ENCODE measurements at places on chromosomes 11 and 22. TPM values are rescaled to one million over a fixed set of nuclear protein-coding genes. Genes with fewer than 3 reads are reported as not detected.

DNA sequence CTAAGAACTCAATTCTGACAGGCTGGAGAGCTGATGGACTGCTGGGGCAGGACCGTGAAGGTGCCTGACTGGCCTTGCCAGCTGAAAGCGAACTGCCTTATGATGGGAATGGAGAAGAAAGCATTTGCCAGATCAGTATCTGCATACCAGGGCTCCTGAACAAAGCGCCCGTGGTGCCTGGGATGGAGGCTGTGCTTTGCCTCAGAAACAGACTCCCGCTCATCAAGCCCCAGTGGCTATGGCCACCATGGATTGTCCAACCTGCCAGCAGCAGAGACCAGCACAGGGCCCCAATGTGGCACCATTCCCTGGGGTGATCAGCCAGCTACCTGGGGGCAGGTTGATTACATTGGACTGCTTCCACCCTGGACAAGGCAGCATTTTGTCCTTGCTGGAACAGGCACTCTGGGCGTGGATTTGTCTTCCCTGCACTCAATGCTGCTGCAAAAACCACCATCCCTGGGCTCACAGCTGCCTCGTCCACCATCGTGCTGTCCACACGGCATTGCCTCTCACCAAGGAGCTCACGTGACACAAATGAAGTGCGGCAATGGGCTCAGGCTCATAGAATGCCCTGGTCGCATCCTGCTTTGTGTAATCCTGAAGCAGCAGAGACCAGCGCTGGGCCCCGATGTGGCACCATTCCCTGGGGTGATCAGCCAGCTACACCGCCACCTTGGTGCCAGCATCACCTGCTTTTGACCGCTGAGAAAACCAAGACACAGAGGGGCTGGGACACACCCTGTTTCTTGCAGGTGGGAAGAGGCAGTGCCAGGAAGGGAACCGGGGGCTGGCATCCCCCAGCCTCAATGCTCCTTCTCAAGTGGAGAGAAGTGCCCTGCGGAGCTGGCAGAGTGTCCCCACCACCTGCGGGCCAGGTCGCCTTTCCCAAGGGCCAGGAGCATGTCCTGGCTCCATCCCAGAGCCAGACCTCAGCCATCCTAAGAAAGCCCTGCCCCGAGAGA, 1367.5 kb downstream of the BRD1 start:
- no peak for DNase-seq

SLC39A13 gene
- 39.4 TPM for total RNA-seq

DNA sequence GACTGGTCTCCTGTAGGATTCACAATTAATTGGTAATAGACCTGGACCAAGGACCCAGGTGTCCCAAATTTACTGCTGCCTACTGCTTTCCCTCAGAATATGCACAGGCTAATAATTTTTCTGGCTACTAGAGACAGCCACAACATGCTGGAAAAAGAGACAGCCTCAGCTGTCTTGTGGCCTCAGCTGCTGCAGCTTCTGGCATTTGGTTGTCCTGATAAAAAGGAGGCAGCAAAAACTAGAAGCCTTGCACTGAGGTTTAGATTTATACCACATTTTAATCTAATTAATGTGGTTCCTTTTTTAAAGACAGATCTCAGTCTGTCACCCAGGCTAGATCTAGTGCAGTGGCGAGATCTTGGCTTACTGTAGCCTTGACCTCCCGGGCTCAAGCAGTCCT, 89.8 kb downstream of the BTBD10 start:
- DNase-seq: no peak

C22orf23 gene
- not detected for total RNA-seq

OR4A15 gene
- not detected for total RNA-seq

- no peak for DNase-seq
Measured at GRCh38 chr11:80239217-80239616, 798.4 kb upstream of the TENM4 start.
